Activated T-cell treated with anti-CD3 and anti-CD28 coated beads, Interleukin-2, amount 50 U/mL, for 1 hour (primary cell): ENCODE measurements at places on chromosomes 2 and 18.

- DNase-seq, result no peak
Observed at GRCh38 chr2:60602828-60603532, 49.5 kb upstream of the BCL11A start.

- DNase-seq, result no peak
Observed at GRCh38 chr2:37201766-37202165, 5.5 kb downstream of the CEBPZOS start.

GRCh38 chr2:96501886-96502810 is 3.0 kb downstream of the NEURL3 start:
- no peak for DNase-seq

GRCh38 chr2:176076796-176077195 is 7.0 kb downstream of the EVX2 start:
- no peak for DNase-seq

DNA sequence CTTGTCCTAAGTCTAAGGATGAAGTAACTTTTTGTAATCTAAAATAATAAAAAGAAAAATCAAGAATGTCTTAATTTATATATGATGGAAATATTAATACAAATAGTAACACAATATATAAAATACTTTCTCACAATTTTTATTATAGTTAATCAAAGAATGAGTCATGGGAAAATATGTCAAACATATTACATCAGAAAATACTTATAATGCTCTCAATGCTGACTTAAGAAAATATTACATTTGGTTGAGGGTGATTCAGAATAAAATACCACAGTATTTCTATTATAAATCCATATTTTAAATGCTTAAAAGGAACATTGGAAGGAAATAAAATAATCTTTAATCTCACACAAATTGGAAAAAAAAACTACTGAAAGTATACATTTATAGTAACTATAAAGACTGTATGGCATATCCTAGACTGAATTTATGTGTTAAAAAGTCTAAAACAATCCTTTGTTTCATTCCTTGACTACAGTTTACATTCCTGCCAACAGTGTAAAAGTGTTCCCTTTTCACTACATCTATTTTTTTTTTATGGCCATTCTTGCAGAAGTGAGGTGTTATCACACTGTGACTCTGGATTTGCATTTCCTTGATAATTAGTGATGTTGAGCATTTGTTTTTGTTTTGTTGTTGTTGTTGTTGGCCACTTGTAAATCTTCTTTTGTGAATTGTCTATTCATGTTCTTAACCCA is 1573.5 kb upstream of the ACVR2A start:
- DNase-seq, result no peak

GRCh38 chr2:8636721-8637636 is 44.9 kb upstream of the ID2 start:
- DNase-seq, result no peak

DNA sequence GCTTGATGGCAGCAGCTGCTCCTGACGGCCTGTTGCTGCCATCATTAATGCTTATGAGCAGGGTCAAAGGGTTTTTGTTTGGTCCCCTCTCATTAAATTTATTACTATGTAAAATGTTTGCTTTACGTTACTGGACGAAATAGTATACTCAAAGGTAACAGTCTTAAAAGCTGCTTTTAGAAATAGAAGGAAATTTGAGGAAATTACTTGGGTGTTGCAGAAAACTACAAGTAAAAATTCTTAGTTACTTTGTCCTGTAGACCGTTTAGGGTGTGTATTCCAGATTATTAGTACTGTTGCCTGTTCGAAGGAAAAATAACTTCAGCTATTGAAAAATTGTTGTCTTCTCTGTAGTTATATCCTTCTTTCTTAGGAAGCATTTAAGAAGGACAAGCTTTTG is 27.8 kb downstream of the DDX1 start:
- no peak for DNase-seq

GRCh38 chr2:107595285-107595684 is 231.4 kb upstream of the RGPD4 start:
- no peak for DNase-seq

GRCh38 chr2:42510608-42511243 is 16.9 kb upstream of the KCNG3 start:
- DNase-seq, result no peak

DNA sequence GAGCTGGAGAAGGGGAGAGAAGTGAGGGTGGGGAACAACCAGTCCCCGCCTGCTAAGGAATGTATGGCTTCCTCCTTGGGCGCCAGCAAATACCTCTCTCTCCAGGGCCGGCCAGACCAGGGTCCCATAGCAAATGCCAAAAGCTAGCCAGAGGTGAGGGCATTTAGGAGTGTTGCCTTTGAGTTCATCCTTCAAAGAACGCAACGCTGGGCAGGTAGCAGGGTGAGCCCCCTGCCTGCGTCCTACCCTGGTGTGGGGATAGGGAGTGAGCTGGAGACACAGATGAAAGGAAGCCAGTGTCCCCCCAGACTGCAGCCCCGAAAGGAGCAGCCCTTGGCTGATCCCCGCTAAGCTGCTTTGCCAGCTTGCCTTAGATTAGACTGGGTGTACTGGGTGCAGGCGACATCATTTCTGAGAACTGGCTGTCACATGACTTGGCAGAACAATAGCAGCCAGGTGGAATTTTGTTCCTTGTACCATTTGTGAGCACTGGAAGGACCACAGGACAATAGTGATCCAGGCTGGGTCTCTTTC is 40.4 kb downstream of the KLHL29 start:
- no peak for DNase-seq

DNA sequence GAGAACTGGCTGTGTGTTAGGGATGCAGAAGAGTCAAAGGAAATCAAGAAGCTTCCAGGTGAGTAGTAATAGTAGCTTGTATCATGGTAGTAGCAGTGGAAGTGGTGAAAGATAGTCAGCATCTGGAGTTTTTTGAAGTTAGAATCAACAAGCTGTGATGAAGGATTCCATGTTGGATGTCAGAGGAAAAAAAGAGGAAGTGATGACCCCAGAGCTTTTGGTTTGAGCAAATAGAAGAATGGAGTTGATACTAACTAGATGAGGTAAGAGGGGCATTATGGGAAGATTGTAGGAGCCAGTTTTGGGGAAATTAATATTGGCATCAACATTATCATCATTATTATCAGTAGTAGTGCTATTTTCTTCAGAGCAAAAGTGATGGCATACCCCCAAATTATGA is 542.2 kb downstream of the XIRP2 start:
- no peak for DNase-seq

DNA sequence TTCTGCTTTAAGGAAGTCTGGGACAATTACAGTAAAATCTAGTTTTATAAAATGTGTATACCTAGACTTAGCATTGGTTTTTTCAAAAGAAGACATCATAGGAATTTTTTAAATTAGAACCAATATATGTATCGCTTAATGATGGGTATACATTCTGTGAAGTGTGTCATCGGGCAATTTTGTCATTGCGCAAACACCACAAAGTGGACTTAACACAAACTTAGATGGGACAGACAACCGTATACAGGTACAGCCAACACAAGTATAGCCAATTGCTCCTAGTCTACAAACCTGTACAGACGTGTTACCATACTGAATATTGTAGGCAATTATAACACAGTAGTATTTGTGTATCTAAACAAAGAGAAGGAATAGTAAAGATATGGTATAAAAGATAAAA is 12.7 kb downstream of the MYO1B start:
- DNase-seq, result no peak

GRCh38 chr2:46657042-46657504 is 177.7 kb downstream of the TMEM247 start:
- no peak for DNase-seq

DNA sequence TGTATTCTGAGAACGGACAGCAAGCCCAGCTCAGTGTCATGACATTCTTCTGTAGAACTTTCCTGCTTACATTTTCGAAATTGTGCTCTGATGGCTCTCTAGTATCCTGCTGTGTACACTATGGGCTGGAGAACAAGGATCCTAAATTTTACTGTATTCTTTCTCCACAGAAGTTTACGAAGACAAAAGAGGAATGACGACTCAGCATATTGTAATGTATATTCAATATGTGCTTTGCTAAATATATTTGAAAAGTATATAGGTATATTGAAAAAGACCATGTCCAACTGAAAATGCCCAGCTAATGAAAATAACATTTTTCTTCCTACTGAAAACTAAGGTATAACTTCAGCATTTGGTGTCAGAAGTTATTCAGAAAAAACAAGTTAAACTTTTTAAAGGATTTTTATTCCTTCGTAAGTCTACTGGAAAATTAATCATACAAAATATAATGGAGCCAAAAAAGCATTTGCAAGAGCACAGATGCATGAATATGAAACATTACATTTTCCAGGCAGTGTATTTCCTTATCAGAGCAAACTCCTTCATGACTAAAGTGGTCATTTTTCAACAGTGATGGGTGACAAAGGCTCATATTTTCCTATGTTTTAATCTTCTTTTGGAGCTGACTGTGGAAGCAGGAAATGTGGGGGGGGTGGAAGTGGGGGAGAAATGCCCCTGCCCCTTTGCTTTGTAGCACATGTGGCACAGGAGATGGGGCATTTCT is 143.8 kb upstream of the THUMPD2 start:
- DNase-seq, result no peak

DNA sequence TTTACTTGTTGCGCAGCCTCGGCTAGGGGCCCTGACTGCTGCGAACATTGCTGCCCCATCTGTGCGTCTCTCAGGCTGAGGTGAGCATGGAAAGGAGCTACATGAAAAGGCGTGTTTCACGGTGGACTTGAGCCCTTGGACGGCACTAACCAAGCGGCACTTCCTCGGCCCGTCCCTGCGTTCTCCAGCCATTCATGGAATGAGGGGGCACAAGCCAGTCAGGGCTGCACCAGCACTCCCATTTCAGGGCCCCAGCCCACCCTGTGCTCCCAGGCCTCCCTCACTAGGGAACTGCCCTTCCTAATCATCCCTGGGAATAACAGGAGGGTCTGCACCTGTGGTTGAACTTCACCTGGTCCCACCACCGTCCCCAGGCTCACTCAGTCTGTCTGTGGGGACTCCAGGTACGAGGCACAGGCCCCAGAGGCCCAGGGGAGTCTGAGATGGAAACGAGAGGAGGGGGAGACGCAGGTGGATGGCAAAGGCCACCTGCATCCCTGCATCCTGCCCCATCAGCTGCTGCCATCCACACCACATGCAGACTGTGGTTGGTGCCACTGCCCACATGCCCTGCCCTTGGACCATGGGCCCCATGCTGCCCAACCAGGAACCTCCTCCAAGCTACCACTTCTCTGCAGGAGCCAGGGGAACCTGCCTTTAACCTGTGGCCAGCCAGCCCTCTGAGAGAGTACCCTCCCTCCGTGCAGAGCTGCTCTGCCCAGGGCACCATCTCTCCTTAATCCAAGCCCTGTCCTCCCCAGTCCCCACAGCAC is 99.7 kb downstream of the EIPR1 start:
- no peak for DNase-seq

GRCh38 chr2:46431481-46432235 is 47.7 kb upstream of the TMEM247 start:
- no peak for DNase-seq

- no peak for DNase-seq
Observed at GRCh38 chr2:17461087-17461475, 57.2 kb downstream of the RAD51AP2 start.
